ENCODE measurements at places on chromosomes 7 and 10.

DNA sequence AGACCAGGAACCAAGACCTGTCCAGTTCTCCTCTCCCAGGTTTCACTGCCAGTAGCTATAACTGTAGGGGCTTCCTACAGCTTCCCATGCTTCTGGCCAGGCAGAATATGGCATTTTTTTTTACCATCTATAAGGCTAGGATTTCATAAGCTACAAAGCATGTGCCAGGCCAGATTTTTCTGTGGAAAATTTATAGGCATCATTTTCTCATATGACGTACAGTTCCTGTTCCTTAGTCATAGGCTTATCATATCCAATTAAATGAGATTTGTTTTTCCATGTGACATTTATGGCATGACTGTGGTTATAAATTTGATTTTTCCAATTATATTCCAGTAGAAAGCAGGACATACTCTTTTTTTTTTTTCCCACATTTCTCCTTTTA, 208.6 kb upstream of the NPY start:
- no peak for DNase-seq

DNA sequence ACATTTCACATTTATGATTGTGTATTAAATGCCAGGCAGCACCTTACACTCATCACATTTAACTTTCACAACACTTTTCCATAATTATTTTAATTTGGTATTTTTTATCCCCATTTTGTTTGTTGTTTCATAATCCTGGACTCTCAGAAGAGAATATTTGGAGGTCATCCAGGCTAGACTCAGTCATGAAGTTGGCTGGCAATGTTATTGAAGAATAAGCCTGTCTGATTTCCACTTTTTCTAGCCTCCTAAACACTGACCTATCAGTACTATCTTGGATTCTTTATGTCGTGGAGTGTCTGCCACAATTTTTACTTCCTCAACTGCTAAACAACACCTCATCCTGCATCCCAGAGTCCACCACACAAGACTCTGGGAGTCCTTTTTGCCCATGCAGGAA, 372.3 kb upstream of the NRP1 start:
- no peak for DNase-seq

GRCh38 chr7:66497346-66497745, 131.3 kb upstream of the KCTD7 start:
- DNase-seq: no peak

- no peak for DNase-seq
These were observed 17.5 kb downstream of the CFAP69 start for GRCh38 chr7:90262438-90262837.

GRCh38 chr10:6532321-6532720, 47.8 kb downstream of the PRKCQ start:
- DNase-seq: no peak

DNA sequence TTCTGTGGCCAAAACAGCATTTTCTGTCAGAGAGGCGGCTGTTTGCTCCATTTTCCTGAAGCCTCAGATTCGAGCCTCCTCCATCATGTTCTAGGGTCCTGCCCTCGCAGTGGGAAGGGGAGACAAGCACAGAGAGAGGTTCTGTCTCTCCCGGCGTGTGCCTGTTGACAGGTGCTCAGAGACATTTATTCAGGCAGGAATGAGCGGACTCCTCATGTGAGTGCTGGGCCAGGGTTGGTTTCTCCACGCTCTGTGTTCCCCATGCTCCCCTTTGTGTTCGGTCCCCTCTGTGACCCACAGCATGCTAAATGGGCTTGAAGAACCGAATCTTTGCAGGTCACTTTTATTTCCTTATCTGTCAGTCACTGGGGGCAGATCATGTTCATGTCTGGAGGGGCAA, 374.6 kb downstream of the GLRX3 start:
- no peak for DNase-seq

GRCh38 chr10:124688889-124689670, 55.1 kb downstream of the FAM53B start:
- no peak for DNase-seq
